ENCODE measurements at places on chromosomes 6 and 20.

DNA sequence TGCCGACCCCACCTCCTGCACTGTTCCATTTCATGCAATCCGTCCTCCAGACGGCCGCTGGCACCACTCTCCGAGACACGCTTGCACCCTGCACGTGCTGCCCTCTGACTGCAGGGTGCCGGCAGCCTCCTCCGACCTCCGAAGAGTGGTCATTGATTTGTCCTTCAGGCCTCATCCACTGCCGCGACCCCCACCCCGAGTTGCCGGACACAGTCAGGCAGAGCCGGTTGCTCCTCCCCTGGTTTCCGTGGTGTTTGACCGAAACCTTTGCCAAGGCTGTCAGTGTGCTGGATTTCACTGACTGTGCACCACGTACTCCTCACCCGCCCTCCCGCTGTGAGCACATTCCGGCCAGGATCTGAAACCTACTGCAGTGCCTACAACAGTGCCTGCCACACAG lies 156.4 kb upstream of the PDE10A start:
- no peak for DNase-seq

DNA sequence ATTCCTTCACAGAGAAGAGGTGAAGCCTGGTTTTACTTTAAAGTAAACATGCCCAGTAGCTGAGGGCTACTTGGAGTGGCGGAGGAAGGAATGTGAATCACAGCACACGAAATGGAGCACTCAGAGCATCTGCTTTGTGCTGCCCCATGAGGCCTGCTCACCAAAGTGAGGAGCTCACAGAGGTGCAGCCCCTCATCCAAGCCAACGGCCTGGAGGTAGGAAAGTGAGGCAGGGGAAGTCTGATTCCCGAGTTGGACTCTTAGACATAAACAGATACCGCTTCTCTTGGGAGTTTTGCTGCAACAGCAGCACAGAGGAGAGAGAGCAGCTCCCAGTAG lies 3.6 kb downstream of the YTHDF1 start:
- no peak for DNase-seq

DNA sequence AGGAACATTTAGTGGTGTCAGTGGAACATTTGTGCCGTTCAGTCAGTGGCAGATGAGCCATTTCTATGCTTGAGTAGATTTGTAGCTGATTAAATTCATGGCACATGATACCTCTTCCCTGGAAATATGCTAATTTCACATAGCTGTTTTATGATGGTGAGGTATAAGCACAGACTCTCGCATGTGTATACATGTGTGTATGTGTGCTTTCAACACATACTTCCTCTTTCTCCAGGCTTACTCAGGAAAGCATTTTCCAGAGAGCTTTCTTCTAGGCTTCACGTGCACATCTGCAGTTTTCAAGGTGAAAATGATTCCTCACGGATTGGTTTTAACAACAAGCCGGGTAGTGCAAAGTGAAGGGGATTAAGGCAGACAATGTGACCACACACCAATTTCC lies 396.5 kb downstream of the HDGFL1 start:
- no peak for DNase-seq

- DNase-seq, result no peak
Measured at GRCh38 chr6:12291839-12292604, 1.9 kb downstream of the EDN1 start.

DNA sequence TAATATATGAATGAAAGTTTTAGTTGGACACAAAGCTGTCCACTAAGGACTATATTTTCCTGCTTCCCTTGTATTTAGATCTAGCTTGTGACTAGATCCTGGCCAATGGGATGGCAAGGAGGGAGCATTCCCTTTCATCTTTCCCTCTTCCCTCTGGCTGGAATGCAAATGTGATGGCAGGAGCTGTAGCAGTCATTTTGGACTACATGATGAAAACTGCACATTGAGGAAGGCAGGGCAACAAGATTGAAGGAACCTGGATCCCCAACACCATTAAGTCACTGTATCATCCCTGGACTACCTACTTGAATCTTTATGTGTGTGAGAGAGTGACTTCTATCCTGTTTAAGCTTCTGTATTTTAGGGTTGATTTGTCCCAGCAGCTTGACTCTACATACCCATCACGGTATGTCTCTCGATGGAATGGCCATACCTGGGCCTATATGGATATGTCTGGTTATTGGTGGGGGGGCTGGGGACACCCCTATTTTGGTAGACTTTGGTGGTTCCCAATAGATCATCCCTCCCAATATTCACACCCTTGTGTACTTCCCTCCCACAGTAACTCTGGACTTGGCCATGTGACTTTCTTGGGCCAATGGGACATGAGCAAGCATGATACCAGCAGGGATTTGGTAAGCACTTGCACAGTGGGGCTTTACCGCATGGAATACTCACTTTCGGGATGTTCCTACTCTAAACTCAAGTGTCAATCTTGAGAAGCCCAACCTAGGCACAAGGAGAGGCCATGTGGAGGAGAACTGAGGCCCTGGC lies 128.5 kb downstream of the VEGFA start:
- DNase-seq, result no peak

DNA sequence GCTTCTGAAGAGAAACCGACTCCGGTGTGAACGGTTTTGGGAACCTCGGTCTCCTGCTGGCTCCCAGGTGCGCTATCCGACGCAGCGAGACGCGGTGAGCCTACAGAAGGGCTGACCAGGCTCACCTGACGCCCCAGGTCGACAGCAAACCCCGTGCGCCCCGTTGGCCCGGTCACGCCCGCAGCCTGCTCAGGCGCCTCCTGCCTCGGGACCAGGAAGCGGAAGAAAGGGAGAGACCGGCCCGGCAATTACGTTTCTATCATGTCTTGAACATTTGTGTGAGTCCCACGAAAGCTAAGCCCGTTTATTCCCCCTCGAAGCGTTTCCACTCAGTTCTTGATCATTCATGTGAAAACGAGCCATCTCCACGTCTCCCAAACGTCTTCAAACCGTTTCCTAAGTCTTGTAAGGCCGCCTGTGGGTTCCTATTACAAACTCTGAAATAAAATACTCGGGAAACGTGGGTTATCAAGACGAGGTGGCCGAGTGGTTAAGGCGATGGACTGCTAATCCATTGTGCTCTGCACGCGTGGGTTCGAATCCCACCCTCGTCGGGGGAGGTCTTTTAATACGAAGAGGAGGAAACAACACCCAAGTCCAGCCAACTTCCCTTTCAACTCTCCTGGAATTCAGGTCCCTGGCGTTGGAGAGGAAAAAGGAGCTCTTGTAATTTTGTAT lies 150.5 kb upstream of the PRSS16 start:
- DNase-seq, result no peak

DNA sequence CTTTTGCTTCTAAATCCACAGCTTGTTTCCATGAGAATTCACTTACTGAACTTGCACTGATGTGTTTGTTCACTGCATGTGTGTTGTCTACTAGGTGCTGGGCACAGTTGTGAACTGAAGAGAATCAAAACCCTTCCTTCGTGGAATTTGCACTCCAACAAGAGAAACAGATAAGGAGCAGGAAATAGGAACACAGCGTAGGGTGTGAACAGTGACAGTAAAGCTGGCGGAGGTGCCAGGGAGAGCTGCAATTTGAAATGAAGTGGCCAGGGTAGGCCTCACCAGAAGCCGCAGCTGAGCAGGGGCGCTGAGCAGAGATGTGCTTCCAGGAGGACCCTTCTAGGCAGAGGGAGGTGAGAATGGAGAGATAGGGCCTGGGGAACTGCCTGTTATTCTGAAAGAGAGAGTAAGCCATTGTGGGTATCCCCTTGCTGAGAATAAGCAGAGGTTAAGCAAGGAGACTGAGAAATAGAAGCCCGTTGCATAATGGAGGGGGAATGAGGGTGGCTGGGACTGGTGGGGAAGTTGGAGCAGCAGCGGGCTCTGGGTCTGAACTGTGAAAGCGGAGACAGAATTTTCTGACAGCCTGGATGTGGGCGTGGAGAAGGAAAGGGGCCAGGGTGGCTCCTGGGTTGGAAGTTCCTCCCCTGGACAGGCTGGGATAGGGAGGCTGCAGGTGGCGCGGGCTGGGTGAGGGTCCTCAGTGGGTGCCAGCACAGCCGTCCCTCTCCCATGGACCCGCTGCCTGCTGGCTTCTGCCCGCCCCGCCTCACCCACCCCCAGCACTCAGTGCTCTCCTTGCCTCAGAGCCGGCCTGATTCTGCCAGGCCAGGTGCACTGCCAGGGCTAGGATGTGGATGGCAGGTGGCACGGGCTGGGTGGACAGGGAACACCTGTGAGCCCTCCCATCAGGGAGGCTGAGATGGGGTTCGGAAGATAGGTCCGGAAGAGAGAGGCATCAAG lies 114.7 kb upstream of the AFDN start:
- no peak for DNase-seq

- no peak for DNase-seq
Measured at GRCh38 chr20:35200267-35200666, 26.2 kb upstream of the MMP24 start.

DNA sequence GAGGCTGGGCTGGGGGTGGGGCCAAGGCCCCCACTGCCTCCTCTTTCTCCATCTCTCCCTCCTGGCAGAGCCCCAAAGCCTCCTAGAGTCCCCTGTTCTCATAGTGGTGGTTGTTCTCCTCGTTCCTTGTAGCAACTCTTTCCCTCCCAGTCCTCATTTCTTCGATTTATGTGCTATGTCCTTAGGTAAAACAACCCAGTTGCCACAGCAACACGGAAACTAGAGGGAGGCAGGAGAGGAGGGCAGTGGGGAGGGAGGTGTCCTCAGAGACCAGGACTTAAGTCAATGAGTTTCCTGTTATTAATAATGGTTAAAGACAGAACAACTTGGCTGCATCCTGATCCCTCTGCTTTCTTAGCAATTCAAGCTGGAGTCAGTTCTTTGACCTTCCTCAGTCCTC lies 161.0 kb downstream of the INSM1 start:
- DNase-seq, result no peak

GRCh38 chr20:9597547-9597946 lies 83.2 kb downstream of the LAMP5 start:
- no peak for DNase-seq

- DNase-seq, result peak; percentile 36
Measured at GRCh38 chr6:37182736-37183590, 13.0 kb downstream of the PIM1 start.

DNA sequence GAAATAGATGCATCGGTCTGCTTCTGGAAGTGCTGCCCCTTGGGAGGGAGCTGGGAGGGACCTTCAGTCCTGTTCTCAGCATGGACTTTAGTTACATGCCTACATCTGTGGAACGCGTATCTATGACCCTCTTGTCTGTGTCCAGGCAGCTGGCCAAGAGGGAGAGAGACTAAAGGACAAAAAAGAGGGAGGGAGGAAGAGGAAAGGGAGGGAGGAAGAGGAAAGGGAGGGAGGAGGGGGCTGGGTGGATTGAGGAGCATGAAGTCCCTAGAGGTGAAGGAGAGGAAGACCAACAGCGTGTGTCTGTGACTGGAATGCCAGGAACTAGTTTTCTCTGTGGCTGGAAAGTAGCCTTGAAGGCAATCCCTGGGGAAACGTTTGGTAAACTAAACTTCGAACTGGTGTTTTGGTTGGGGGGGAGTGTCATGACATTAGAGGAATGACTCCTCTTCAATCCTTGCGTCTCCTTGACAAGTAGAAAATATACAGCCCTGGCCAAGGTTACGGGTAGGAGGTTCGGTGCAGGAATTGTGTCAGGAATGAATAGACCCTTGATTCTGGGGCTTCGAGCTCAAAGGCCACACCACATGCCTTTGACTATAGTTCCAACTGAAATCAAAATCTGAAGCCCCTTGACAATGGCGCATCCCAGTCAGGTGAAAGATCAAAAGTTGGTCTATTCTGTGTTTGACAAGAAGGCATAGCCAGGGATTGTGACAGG lies 52.0 kb upstream of the PLEKHG1 start:
- no peak for DNase-seq

GRCh38 chr6:54244430-54244829 lies 63.8 kb upstream of the TINAG start:
- DNase-seq, result no peak

GRCh38 chr6:142886431-142887170 lies 58.4 kb downstream of the HIVEP2 start:
- no peak for DNase-seq

- DNase-seq, result no peak
Measured at GRCh38 chr6:92589996-92590395, 829.4 kb downstream of the EPHA7 start.

DNA sequence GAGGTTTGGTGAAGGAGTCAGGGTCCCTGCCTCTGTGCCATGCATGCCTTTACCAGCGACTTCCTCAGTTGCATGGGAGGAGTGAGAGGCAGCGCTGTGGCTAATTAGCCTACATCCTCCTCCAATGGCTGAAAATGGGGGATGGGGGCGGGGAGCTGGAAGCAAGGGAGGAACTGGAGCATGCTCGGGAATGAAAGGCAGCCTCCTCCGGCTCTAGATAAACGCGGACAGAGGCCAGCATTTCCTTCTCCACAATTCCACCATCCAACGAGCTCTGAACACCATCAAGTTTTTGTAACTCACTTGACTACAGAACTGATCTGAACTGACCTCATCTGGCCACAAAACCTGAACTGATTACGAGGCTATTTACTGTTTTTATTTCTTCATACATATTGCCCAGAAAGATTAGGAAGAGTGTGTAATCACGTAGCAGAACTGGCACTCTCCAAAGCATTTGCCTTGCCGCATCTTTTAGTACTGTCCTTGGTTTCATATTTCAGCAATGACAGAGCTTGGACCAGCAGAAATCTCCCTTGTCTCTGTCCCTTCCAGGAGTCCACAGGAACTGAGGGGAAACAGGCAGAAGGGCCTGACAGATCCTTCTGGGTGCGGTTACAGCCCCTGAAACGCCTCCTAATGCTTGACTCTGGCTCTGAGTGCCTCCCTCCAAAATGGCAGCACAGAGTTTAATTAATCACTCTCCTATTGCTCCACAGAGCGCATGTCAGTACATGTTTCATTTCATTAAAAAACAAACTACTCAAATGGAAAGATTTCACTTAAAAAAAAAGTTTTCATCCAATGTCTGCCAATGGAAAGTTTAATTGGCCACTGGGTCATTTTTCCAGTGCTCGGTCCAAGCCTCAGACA lies 58.2 kb upstream of the TRAF3IP2 start:
- DNase-seq, result no peak

DNA sequence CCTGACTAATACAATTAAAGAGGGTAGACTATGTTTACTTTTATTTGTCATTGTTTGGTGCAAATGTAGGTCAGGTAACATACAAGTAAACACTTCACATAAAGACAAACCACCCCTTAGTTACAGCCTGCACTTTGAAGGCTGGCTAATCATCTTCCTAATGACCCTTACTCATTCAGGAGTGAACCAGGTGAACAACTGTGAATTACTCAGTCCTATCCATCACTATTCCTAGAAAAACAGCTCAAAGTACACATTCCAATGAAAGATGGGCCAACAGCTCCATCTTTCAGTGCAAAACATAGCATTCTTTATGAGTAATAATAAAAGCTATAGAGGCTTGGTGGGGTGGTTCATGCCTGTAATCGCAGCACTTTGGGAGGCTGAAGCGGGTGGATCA lies 78.2 kb downstream of the FRK start:
- DNase-seq, result no peak

Data from stimulated activated CD4-positive, alpha-beta T cell treated with anti-CD3 and anti-CD28 coated beads, Interleukin-15, amount 100 ng/mL, for 1 hour (primary cell).